Fibroblast of skin of right biceps (primary cell): ENCODE measurements at places on chromosomes 3 and 15.
A peak's percentile ranks its signal among the peaks of the same experiment; 100 is the strongest.

DNA sequence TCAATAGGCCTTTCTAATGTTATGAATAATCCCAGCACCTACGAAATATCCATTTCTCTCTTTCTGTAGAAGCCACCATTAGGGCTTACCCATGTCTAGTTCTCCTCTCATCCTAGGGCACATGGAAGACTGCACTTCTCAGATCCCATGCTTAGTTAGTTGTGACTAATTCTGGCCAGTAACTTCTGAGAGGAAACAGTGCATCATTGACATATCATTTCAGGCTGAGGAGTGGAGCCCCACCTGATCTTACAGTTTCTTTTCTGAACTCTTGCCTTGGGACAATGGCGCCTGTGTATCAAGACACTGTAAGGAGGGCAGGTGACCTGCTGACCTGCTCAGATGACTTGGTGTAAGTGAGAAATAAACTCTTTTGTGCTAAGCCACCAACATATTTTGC, 39.4 kb upstream of the TBL1XR1 start:
- DNase-seq = peak; percentile 7

DNA sequence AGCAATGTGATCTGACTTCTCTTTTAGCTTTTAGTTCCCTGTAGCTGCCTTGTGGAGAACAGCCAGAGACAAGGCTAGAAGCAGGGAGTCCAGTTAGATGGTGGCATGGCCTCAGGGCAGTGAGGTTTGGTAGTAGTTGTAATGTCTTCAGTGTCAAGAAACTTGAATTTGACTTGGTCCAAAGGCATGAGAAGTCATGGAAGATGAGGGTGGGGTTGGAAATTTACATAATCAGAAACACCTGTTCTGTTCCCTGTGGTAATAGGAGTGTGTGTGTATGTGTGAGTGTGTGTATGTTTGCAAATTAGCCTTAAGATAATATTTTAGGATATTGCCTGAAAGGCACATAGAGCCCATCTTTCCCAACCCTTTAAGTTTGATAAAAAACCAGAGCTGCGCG, 55.2 kb upstream of the GCNT3 start:
- DNase-seq = no peak

- no peak for DNase-seq
These were observed 106.8 kb upstream of the BOC start for GRCh38 chr3:113104357-113105092.

DNA sequence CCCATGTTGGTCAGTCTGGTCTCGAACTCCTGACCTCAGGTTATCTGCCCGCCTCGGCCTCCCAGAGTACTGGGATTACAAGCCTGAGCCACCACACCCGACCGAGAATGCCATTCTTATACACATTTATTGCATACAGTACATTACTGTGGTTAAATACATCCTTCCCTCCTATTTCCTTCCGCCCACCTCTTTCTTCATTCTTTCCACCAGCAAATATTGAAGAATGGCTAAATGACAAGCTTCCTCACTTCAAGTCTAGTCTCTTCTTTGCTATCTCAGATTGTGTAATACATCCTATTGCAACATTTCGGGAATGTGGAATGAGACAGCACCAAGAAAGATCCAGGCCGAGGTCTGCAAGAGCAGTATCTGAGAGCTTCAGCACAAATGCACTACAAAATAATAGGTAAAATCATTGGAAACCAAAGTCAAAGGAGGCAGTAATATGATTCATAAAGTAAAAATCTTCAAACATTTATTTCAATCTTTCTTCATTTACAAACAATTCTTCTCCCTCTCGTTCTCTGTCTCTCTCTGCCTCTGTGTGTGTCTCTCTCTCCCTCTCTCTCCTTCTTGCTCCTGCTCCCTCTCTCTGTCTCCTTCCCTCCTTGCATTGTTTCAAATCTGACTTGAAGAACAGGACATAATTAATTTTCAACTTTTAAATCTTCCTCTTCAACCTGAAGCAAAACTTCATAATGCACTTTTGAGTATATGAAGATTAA, 94.7 kb upstream of the TGFBR2 start:
- peak; percentile 98 for DNase-seq

GRCh38 chr3:104907507-104907906, 459.2 kb upstream of the ALCAM start:
- peak; percentile 90 for DNase-seq

DNA sequence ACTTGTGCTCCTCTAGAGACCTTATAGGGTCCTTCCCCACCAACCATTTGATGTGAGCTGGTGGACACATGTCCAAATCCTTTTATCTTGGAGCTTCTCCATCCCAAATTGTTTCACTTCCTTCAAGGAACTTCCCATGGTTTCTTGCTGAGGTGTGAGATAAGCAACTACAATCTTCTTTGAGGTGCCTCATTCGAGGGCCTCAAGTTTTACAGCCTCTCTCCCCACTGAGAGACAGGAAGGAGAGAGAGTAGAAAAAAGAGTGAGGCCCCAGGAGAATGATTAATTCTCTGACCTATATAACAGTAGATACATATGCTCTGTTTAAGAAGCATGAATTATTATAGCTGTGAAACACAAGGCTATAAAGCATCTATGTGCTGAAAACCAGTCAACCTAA, 70.5 kb downstream of the SUMF1 start:
- no peak for DNase-seq

DNA sequence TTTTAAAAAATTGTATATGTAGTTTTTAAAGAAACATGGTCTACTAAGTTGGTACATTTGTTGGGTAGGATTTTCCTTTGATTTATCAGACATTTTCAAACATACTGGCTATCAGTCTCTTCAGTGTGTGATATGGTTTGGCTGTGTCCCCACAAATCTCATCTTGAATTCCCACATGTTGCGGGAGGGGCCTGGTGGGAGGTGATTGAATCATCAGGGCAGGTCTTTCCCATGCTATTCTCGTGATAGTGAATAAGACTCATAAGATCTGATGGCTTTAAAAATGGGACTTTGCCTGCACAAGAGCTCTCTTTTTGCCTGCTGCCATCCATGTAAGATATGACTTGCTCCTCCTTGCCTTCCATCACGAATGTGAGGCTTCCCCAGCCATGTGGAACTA, 121.9 kb downstream of the ABI3BP start:
- DNase-seq = no peak
